CD4-positive, alpha-beta memory T cell (primary cell): ENCODE measurements at places on chromosomes 4 and X. TPM values are rescaled to one million over a fixed set of nuclear protein-coding genes. Genes with fewer than 3 reads are reported as not detected.

GRCh38 chr4:139875411-139875825 lies 209.8 kb downstream of the MGST2 start:
- DNase-seq: no peak
- no peaks in the 10 kb centered on the region for H3K36me3 ChIP-seq
- no peaks in the 10 kb centered on the region for H3K4me1 ChIP-seq
- H3K27me3 ChIP-seq: no peaks in the 10 kb centered on the region
- no peak overlapping the region for H3K4me3 ChIP-seq

- H3K4me3 ChIP-seq: no peak overlapping the region
- H3K27me3 ChIP-seq: no peaks in the 10 kb centered on the region
- no peaks in the 10 kb centered on the region for H3K4me1 ChIP-seq
- H3K36me3 ChIP-seq: no peaks in the 10 kb centered on the region
- DNase-seq: no peak
Observed at GRCh38 chr4:85715991-85716737, 241.2 kb downstream of the ARHGAP24 start.

DNA sequence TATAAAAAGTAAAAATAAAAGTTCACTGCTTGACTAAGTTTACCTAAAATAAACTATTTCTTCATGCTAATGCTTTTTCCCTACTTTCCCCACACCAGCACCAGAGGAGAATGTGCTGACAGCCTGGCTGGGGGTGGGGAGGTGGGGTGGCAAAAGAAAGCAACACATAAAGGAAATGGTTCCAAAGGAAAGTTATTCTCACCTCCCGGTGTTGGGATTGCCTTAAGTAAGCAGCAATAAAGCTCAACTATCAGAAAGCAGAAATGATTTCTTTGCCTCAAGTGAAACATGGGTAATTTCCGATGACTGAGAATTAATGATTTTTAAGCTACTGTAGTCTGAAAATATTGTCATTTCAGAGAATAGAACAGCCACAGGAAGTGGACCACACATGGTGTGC lies 84.5 kb upstream of the DKK2 start:
- no peaks in the 10 kb centered on the region for H3K27me3 ChIP-seq
- no peak overlapping the region for H3K4me3 ChIP-seq
- H3K4me1 ChIP-seq: no peaks in the 10 kb centered on the region
- no peak overlapping the region for H3K27ac ChIP-seq
- no peak for DNase-seq
- no peaks in the 10 kb centered on the region for H3K36me3 ChIP-seq

GRCh38 chrX:20980426-20980825 lies 393.8 kb upstream of the CNKSR2 start:
- DNase-seq: no peak
- no peaks in the 10 kb centered on the region for H3K4me1 ChIP-seq
- no peak overlapping the region for H3K27ac ChIP-seq
- no peak overlapping the region for H3K4me3 ChIP-seq

GRCh38 chr4:108255203-108255747 lies 86.5 kb upstream of the LEF1 start:
- H3K4me1 ChIP-seq: no peaks in the 10 kb centered on the region
- no peak overlapping the region for H3K4me3 ChIP-seq
- H3K36me3 ChIP-seq: no peaks in the 10 kb centered on the region
- no peak for DNase-seq
- no peak overlapping the region for H3K27ac ChIP-seq

DNA sequence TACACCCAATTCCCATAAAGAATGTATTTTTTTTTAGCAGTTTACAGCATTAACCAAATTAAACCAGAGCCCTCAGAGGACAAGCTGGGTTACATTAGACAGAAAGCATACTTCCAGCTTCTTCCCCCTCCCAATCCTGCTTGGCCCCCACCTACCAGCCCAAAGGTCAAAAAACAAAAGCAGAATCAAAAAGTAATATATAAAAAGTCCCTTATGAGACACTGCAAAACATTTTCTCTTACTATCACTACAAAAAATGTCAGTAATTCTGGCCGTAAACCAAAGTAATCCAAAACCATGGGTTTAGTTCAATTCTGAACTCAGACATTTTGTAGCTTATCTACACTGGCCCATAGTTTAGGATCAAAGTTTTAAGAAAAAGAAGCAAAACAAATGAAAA lies 38.0 kb downstream of the APBB2 start:
- no peaks in the 10 kb centered on the region for H3K36me3 ChIP-seq
- H3K4me3 ChIP-seq: no peak overlapping the region
- H3K4me1 ChIP-seq: no peaks in the 10 kb centered on the region
- no peak for DNase-seq
- no peaks in the 10 kb centered on the region for H3K27me3 ChIP-seq

Gene NAA11
- polyA plus RNA-seq: not detected

Gene TMEM35A
- polyA plus RNA-seq: not detected

- H3K4me3 ChIP-seq: no peak overlapping the region
- H3K27me3 ChIP-seq: no peaks in the 10 kb centered on the region
- H3K36me3 ChIP-seq: no peaks in the 10 kb centered on the region
- no peaks in the 10 kb centered on the region for H3K4me1 ChIP-seq
Observed at GRCh38 chr4:100391086-100391485, 126.7 kb downstream of the EMCN start.

DNA sequence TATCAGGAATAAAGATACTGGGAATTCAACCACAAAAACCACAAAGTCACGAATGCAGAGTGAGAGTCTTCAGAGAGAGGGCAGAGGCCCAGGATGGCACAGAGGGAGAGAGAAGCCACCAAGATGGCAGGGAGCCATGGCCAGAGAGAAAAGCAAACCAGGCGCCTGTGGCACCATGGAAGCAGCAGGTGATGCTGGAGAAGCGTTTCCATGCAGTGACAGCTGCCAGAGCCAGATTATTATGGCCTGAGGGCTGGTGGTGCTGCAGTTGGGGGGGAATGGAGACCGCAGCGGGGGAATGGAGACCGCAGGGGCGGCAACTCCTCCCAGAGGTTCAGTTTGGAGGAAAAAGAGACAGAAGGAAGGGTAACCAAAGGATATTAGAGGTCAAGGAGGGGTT lies 5.8 kb downstream of the TAFAZZIN start:
- no peak overlapping the region for H3K27ac ChIP-seq
- H3K4me3 ChIP-seq: no peak overlapping the region
- no peaks in the 10 kb centered on the region for H3K27me3 ChIP-seq
- DNase-seq: no peak

GRCh38 chr4:15601862-15602261 lies 53.3 kb downstream of the FBXL5 start:
- H3K27me3 ChIP-seq: no peaks in the 10 kb centered on the region
- no peak overlapping the region for H3K27ac ChIP-seq
- H3K4me1 ChIP-seq: no peaks in the 10 kb centered on the region
- H3K4me3 ChIP-seq: no peak overlapping the region
- DNase-seq: no peak
- H3K36me3 ChIP-seq: no peaks in the 10 kb centered on the region

DNA sequence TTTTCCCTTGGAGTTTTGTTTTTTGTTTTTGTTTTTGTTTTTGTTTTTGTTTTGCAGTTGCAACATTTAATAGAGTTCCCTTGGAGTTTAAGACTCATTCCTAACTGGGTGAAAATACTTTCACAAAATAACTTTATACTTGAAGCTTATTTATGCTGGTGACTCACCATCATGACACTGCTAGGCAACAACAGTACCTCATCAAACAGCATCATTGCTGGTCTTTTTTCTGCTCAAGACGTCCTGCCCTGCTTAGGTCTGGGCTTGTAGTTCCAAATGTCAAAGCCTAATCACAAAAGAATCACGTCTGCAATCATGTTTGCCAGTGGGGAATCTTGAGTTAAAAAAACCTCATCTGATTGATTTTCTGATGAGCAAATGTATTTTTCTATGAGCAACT lies 105.7 kb upstream of the PRPS2 start:
- no peaks in the 10 kb centered on the region for H3K4me1 ChIP-seq
- no peak overlapping the region for H3K27ac ChIP-seq
- DNase-seq: no peak
- no peak overlapping the region for H3K4me3 ChIP-seq

Gene HTR2C
- polyA plus RNA-seq: not detected

Gene ERCC6L
- 0.30 TPM for polyA plus RNA-seq

Gene PABPC5
- polyA plus RNA-seq: not detected

- no peaks in the 10 kb centered on the region for H3K4me1 ChIP-seq
- H3K36me3 ChIP-seq: no peaks in the 10 kb centered on the region
- no peaks in the 10 kb centered on the region for H3K27me3 ChIP-seq
- DNase-seq: no peak
- no peak overlapping the region for H3K27ac ChIP-seq
Observed at GRCh38 chr4:35559559-35560365, 684.6 kb downstream of the ARAP2 start.

DNA sequence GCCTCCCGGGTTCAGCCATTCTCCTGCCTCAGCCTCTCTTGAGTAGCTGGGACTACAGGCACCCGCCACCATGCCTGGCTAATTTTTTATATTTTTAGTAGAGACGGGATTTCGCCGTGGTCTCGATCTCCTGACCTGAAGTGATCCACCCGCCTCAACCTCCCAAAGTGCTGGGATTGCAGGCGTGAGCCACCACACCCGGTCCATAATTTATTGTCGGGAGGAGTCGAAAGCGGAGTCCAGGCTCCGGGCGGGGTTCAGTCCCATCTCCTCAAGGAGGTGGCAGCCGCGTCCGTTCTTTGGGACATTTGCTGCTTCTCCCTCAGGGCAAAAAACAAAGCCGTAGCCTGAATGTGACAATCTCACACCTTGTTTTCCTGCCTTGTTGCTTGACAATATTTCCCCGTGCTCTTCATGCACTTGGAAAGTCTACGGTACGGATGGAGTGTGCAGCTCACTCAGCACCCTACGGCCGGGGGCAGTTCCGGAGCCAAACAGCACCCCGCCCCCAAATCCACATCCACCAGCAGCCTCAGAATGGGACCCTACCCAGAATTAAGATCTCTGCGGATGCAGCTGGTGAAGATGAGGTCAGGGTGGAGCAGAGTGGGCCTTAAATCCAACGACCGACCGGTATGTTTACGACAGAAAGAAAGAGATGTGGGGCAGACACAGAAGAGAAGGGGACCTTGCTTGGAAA lies 9.6 kb downstream of the GTPBP6 start:
- DNase-seq: peak; percentile 35
- no peak overlapping the region for H3K4me3 ChIP-seq
- H3K27me3 ChIP-seq: no peaks in the 10 kb centered on the region
- peaks cover 49% of the 10 kb centered on the region for H3K36me3 ChIP-seq
- no peaks in the 10 kb centered on the region for H3K4me1 ChIP-seq

Gene XK
- polyA plus RNA-seq: not detected

- peaks cover 42% of the 10 kb centered on the region for H3K4me1 ChIP-seq
- H3K4me3 ChIP-seq: peak overlapping the region; percentile 36
- peak; percentile 43 for DNase-seq
- H3K36me3 ChIP-seq: no peaks in the 10 kb centered on the region
Observed at GRCh38 chrX:40174001-40174853, 76.5 kb upstream of the BCOR start.

GRCh38 chr4:6273661-6273990 lies 4.0 kb downstream of the WFS1 start:
- no peak for DNase-seq
- no peak overlapping the region for H3K27ac ChIP-seq
- peaks cover 20% of the 10 kb centered on the region for H3K4me1 ChIP-seq
- no peaks in the 10 kb centered on the region for H3K27me3 ChIP-seq

DNA sequence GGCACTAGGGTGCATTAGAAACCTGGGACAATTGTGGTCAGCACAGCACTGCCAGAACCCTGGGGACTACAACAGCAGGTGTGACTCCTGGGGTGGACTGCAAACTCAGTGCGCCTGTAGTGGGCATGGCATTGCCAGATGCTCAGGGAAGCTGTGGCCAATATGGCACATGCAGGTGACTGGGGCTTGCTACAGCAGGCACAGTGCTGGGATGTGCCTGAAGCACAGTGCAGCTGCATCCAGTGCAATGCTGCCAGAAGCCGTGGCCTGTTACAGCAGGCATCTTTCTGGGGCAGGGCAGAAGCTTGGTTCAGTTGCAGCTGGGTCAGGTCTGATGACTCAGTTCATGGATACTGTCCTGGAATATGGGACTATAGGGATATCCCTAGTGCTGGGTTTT lies 445.8 kb downstream of the CCSER1 start:
- H3K27me3 ChIP-seq: no peaks in the 10 kb centered on the region
- DNase-seq: no peak
- no peak overlapping the region for H3K27ac ChIP-seq

GRCh38 chr4:188377816-188378215 lies 238.6 kb downstream of the TRIML1 start:
- no peaks in the 10 kb centered on the region for H3K4me1 ChIP-seq
- no peaks in the 10 kb centered on the region for H3K27me3 ChIP-seq
- H3K4me3 ChIP-seq: no peak overlapping the region
- H3K27ac ChIP-seq: no peak overlapping the region
- no peaks in the 10 kb centered on the region for H3K36me3 ChIP-seq

GRCh38 chrX:121084903-121085611 lies 37.6 kb downstream of the GLUD2 start:
- H3K4me3 ChIP-seq: no peak overlapping the region
- no peak for DNase-seq
- no peak overlapping the region for H3K27ac ChIP-seq

GRCh38 chr4:54767376-54767775 lies 109.6 kb downstream of the KIT start:
- no peaks in the 10 kb centered on the region for H3K27me3 ChIP-seq
- H3K4me3 ChIP-seq: no peak overlapping the region
- H3K36me3 ChIP-seq: no peaks in the 10 kb centered on the region
- no peaks in the 10 kb centered on the region for H3K4me1 ChIP-seq

DNA sequence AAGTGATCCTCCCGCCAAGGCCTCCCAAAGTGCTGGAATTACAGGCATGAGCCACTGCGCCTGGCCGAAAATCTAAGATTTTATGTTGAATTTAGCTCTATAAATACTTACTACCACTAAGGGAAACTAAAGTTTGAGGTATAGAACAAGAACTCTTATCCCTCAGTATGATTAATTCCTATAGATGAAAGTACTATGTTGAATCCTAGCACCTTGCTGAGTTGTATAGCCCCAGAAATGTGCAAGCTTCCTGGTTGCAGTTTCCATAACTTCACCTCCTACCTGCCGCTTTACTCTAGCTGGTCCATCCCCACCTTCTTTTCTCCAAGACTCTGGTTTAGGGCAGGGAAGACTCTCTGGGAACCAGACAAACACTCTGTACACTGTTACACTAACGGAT lies 11.8 kb upstream of the TSPAN5 start:
- DNase-seq: no peak
- H3K36me3 ChIP-seq: no peaks in the 10 kb centered on the region
- H3K27me3 ChIP-seq: no peaks in the 10 kb centered on the region

Gene CT45A5
- not detected for polyA plus RNA-seq

DNA sequence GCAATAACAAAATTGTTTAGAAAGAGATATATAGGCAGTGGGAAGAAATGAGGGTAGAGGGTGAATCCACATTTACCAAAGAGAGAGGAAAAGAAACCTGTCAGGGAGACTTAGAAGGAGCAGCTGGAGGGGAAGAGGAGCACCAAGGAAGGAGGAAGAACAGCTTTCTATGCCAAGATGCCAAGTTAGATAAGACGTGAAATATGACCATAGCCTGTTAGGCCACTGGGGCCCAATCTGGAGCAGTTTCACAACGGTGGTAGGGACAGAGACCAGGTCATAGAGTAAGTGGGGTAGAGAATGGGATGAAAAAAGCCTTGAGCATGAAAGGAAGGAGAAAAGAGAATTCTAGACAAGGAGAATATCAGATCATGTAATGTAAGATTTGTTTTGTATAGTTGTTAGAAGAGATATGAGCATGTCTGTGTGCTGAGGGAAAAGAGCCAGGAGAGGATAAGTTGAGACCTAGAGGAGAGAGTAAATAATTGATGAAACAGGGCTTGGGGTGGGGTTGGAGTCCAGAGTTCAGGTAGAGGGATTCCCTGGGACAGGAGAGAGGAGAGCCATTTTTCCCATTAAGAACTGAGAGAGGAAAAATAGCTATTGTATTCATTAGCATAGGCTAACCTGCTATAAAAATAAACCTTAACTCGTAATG lies 4.4 kb upstream of the SOWAHB start:
- H3K36me3 ChIP-seq: no peaks in the 10 kb centered on the region
- H3K27ac ChIP-seq: no peak overlapping the region
- H3K4me3 ChIP-seq: no peak overlapping the region
- DNase-seq: no peak
- H3K27me3 ChIP-seq: peaks cover 17% of the 10 kb centered on the region
